Fibroblast of skin of abdomen (primary cell): ENCODE measurements at places on chromosomes 4 and X.

- DNase-seq: no peak
Observed at GRCh38 chrX:72271812-72272211, 5.2 kb downstream of the RPS4X start.

- DNase-seq: peak; percentile 47
Observed at GRCh38 chrX:7318241-7318640, 170.3 kb upstream of the PUDP start.

DNA sequence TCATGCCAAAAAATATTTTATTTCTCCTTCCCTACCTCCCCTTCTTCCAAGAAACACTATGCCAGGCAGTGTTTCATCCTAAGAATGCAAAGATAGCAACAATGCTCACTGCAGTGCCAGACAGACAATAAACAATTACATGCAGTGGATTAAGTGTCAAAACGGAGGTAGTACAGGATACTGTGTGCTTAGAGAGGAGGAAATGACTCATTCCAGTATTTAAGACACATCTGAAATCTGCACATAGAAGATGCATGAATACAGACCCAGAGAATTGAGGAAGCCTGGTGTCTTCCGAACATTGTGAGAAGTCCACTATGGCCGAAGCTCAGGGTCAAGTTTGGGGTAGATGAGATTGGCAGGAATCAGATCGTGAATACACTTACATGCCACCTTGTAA, 326.4 kb downstream of the PPP3CA start:
- peak; percentile 58 for DNase-seq

- no peak for DNase-seq
Observed at GRCh38 chr4:14792702-14793227, 209.5 kb upstream of the CPEB2 start.

DNA sequence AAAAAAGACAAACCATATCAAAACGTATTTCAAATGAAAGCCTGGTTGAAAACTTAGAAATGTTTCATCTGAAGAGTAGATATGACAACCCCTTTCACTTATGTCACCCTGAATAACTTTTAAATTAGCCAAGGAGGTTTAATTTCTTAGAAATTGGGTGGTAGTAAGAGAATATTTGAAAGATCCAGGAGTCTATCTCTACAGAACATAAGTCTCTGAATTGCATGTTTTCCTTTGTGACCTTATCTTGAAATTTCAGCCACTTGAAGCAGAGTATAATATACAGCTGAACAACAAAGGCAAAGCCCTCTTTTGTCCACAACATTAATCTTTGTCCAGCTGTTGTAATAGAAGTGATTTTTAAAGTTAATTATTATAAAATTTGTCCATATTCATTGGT, 49.5 kb downstream of the TMEM154 start:
- no peak for DNase-seq

DNA sequence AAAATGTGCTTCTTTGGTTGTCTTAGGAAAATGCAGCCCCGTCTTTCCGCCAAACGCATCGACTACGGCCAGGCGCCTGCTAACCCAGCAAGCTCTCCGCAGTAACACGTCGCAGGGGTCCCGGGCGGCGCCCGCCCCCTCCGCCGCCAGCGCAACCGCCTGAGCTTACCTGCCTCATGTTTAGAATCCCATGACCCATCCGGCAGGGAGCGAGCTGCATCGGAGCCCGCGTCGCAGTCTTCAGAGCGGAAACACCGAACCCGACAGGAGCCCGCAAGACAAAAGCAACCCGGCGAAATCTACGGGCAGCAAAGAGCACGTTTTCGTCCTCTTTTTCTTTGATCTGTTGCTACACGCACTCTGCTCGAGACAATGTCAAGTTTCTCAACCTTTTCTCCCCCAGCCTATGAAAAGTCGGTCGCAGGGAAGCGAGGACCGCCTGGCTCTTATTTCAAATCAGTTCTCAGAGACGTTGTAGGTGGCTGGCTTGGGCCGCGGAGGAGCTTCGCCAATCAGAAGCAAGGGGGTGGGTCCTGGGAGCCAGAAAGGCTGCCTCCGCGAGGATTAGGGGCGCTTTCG, at the start of gene MID1:
Gene MID1 (minus strand): TSS at position 465 of the 579 bp plus-strand sequence. CDS start 53,038 bp downstream, outside the sequence.
- DNase-seq: peak; percentile 80

GRCh38 chr4:68283714-68284113, 38.2 kb upstream of the TMPRSS11B start:
- DNase-seq: no peak

DNA sequence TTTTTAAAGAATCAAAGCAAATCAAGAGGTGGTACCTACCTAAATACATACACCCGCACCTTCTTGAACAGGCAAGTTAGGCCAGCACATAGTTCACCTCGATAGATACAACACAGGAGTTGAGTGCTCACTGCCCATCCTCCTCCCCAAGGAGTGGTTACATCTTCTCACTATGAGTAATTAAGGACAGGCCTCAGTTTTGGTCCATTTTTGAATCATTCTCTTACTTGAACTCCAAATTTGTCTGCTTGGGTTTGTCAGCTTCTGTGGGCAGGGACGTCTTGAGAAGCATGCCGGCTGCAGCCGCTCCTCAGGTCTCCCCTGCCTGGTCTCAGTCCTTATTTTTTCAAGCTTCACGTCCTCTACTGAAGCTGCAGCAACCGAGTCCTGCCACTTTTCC, 190.6 kb upstream of the RBPJ start:
- DNase-seq: no peak

- DNase-seq: peak; percentile 49
Observed at GRCh38 chr4:112840061-112840460, 203.1 kb downstream of the LARP7 start.

DNA sequence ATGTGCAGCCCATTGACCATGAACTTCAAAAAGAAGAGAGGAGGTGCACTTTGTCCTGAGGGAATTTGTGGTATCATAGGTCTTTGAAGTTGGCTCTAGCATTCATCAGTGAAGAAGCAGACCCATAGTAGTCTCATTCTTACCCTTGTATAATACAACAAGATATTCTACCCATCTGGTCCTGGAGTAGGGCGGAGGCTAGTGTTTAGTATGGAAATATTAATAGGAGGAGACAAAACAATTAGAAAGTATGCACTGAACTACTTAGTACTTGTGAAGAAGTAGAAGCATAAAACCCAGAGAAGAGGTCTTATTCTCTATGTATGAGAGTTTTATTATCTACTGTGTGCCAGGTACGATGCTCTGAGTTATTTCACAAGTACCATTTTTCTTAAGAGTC, 189.0 kb downstream of the AASDH start:
- no peak for DNase-seq

DNA sequence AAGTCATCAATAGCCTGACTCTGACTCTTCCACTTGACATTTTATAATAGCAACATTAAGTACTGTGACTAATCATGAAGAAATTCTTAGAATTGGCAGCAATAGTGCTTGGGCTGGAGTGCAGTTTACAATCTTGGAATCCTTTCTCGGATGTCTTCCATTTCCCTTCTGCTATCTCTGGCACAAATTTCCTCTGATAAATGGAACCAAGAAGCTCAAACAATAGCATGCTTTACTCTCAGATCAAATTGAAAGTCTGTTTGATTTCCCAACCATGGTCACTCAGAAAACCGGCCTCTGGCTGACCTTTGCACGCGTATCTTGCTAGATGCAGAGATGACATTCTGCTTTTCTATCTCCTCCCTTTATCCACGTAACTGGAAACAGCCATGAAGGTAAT, 99.0 kb upstream of the SPANXC start:
- DNase-seq: peak; percentile 72

DNA sequence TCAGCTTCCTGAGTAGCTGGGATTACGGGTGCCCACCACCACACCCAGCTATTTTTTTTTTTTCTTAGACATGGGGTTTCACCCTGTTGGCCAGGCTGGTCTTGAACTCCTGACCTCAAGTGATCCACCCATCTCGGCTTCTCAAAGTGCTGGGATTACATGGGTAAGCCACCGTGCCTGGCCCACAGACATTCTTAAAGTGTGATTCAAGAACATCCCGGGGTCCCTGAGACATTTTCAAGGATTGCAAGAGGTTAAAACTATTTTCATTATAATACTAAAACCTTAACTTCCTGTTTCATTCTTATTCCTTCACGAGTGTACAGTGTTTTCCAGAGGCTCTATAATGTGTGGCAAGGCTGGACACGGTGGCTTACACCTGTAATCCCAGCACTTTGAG, 318.7 kb downstream of the CAMK2D start:
- peak; percentile 49 for DNase-seq

- no peak for DNase-seq
Observed at GRCh38 chrX:123432361-123433150, 248.5 kb downstream of the GRIA3 start.

GRCh38 chrX:101619364-101619763, 1.6 kb upstream of the ARMCX6 start:
- DNase-seq: no peak

GRCh38 chr4:159235779-159236368, 133.0 kb downstream of the RAPGEF2 start:
- DNase-seq: no peak

- no peak for DNase-seq
Observed at GRCh38 chr4:108166441-108167315, 2.1 kb downstream of the LEF1 start.

GRCh38 chrX:69424161-69424560, 80.0 kb upstream of the NALF2 start:
- DNase-seq: peak; percentile 1

DNA sequence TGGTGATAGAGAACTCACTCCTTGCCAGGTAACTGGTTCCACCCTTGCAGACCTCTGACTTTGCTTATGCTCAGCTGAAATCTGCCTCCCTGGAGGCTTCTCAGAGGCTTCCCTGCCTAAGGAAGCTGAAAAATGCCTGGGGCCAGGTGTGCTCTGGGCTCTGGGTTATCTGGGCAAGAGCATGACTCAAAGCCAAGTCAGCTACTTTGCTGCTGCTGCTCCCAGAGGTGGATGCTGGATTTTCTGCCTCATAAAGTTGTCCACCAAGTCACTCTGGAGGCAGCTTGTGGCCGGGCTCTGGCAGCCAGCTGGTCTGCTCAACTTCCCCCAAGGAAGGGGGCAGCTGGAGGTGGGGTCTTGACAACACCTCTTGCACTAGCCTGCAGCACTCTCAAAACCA, 132.7 kb downstream of the PJA1 start:
- no peak for DNase-seq

- no peak for DNase-seq
Observed at GRCh38 chr4:31458813-31459212, 738.6 kb downstream of the PCDH7 start.

GRCh38 chr4:80072228-80072743, 743 bp downstream of the ANTXR2 start:
- no peak for DNase-seq

DNA sequence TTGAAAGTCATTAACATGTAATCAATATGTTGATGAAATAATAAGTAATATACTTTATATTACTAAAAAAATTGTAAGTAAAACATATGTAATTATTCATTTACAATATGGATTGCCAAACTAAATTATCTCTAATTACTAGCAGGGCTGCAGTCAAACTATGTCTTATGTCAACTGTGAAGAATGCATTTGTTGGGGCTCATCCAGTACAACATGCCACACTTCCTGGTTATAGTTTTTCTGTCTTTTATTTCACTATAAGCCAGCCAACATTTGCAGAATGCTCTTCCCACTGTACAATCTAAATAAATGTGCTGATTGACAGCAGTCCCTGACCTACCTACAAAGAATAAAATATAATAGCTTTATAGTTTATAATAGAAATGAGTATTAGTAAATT, 975.4 kb upstream of the NDST4 start:
- DNase-seq: peak; percentile 49

- no peak for DNase-seq
Observed at GRCh38 chr4:113455061-113455460, 306.5 kb downstream of the CAMK2D start.

- DNase-seq: peak; percentile 56
Observed at GRCh38 chrX:46978341-46979291, 66.4 kb downstream of the JADE3 start.

DNA sequence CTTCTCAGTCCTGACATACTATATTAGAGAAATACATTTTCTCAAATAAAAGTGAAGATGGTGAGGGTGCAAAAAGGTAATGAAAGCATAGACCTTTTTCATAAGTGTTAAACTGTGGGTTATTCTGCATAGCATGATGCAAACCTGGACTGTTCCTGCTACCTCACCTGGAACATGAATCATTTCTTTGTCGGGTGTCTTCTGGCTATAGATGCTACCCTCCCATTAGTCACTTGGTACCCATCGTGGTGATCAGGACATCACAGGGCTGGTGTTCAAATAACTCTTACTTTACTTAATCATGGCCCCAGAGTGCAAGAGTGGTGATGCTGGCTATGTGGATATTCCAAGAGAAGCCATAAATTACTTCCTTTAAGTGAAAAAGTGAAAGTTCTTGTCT, 264.7 kb upstream of the AGA start:
- DNase-seq: no peak

DNA sequence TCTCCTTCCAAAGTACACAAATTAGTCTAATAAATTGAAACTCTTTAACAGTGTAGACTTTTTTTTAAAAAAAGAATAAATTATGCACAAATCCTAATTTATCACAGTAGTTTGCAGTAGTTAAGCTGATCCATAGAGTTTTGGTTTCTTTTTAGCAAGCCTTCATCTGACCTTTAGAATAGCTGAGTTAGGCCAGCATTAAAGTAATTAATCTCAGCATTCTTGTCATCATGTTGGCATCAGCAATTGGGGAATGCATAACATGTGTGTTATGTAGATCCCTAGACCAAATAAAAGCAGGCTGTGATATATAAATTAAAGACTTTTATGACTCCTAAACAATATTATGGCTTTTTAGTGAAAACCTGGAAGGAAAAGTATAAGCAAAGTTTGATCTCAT, 426.5 kb upstream of the PABPC4L start:
- DNase-seq: peak; percentile 76

- DNase-seq: peak; percentile 61
Observed at GRCh38 chrX:140274811-140275525, 229.9 kb downstream of the SOX3 start.

- DNase-seq: peak; percentile 67
Observed at GRCh38 chr4:187606581-187606980, 389.0 kb upstream of the ZFP42 start.

GRCh38 chr4:152620915-152621314, 58.9 kb downstream of the TMEM154 start:
- DNase-seq: no peak

GRCh38 chrX:103467887-103468286, 51.4 kb downstream of the RAB40A start:
- DNase-seq: no peak
